ENCODE measurements at places on chromosomes 3 and 15.

DNA sequence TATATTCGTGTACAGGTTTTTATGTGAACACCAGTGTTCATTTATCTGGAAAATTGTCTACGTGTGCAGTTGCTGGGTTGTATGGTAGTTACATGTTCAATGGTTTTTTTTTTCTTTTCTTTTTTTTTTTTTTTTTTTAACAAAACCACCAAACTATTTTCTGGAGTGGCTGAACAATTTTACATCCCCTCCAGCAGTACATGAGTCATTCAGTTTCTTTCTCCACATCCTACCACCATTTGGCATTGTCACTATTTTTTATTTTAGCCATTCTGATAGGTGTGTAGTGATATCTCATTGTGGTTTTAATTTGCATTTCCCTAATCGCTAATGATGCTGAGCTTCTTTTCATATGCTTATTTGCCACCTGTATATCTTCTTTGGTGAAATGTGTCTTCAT lies 256.3 kb upstream of the EOMES start:
- no peak for DNase-seq

DNA sequence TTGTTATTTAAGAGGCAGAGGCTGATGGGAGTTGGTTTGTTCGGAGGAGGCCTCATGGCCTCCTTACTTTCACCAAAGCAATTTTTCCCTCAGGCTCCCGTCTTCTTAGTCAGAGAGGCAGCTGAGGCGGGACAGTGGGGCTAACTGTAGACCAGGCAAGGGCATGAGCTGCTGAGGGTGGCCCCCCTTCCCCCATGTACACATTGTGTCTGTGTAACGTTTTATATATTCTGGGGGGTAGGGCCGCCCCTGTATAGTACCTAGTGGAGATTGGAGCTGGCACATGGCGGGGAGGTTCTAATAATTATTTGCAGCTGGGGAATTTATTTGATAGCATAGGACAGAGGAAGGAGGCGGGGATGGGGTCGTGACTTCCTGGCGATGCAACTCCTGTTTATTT lies 35.1 kb downstream of the NGRN start:
- no peak for DNase-seq

DNA sequence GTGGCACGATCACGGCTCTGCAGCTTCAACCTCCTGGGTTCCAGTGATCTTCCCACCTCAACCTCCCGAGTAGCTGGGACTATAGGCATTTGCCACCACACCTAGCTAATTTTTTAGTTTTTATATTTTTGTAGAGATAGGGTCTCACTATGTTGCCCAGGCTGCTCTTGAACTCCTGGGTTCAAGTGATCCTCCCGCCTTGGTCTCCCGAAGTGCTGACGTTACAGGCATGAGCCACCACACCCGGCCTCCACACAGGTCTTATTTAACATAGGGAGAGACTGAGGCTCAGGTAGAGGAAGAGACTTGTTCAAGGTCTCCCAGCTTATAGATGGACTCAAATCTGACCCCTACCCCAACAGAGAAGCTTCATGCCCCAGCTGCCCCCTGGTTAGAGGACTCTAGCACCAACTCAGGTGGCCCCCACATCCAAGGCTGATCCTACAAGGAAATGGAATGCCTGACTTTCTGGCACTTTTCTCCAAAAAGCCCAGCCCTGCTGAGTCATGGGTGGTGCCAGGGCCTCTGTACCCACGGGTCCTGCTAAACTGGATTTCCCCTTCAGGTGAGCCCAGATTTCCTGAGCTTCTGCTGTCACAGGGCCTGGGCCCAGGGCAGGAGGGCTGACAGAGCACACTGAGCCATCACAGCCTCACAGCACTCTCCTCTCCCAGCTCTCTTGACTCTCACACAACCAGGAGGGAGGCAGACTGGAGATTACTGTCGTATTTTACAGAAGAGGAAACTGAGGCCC lies 5.6 kb downstream of the TMEM40 start:
- DNase-seq = no peak

DNA sequence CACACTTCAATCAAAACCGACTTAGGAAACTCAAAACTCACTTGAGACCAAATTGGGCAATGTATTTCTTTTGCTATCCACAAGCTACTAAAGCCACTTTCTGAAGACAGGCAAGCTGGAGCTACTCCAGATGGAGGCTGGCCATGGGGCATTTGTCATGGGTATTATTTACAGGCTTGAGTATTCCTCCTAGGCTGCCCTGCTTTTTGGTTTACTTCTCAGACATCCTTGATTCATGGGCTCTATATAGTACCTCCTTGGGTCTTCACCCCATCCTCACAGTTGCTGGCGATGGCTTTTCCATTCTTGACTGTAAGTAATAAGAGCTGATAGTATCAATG lies 18.6 kb upstream of the SYNM start:
- no peak for DNase-seq

DNA sequence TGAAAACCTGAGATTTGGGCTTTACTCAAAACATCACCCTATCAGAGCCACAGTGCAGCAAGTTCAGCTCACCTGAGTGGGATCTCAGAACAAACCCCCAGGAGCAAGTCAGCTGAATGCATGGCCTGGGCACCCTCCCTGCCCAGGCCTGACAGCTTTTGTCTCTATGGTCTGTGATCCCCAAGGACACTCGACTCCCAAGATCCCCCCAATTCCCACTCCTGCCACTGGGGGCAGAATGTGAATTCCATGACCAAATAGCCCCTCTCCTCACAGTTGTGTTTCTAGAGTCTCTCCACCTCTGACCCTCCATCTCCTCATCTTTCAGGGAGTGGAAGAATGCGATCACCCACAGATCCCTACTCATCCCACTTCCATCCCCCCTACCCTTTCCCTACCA lies 58.9 kb downstream of the ZNF445 start:
- DNase-seq = no peak

DNA sequence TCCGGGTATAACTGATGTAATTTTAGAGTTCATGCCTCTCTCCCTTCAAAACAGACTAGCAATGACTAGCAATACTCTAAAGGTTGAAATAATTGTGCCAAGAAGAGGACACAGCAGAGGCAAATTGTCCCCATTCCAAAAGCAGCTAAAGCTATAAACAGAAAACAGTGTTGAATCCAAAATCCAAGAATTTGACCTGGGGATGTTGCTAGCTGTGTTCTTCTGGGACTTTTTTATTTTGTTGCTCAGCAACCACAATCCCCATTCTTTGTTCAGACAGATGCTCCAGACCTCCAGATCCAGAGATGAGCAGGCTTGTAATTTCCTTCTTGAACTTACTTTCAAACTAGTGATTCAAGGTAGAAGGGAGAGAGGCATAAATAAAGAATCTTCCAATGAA lies 191.5 kb downstream of the FOXB1 start:
- no peak for DNase-seq

DNA sequence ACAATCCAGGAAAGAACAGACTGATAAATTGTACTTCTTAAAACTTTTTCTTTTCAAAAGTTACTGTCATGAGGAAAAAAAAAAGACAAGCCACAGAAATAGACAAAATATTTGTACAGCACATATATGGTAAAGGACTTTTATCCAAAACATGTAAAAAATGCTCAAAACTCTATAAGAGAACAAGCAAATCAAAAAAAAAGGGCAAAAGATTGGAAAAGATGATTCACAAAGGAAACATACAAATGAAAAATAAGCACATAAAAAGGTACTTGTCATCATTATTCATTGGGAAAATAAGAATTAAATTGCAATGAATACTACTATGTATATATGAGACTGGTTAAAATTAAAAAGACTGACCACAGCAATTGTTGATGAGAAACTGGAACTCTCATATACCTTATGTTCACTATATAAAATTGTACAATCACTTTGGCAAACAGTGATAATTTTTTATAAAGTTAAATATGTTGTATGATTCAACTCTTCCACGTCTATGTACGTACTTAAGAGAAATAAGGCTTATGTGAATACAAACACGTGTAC lies 39.7 kb downstream of the DIPK2A start:
- DNase-seq = no peak

- DNase-seq = no peak
Measured at GRCh38 chr3:57226176-57226575, 1.4 kb upstream of the APPL1 start.

GRCh38 chr15:93331545-93332167 lies 242.6 kb upstream of the RGMA start:
- no peak for DNase-seq

DNA sequence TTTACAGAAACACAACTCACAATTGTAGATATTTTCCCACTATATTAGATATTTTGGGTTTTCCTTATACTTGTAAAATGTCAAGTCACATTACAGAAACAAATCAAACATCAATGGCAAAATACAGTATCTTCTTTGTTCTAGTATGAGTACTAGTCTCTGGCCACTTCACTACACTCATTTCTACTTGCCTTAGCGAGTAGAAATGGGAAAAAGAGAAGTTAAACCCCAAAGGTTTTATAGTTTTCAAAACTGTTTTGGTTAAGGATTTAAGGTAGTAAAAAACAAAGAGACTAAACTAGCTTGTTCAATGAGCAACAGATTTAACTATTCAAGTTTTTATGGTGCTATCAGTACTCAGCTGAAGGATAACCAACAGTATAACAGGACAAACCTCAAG lies 81.7 kb downstream of the BTD start:
- no peak for DNase-seq

- no peak for DNase-seq
Measured at GRCh38 chr15:74709011-74709410, 13.2 kb upstream of the EDC3 start.

GRCh38 chr3:46466273-46466672 lies 1.6 kb upstream of the LTF start:
- DNase-seq = no peak

GRCh38 chr3:194346621-194347020 lies 4.5 kb downstream of the CPN2 start:
- DNase-seq = no peak

DNA sequence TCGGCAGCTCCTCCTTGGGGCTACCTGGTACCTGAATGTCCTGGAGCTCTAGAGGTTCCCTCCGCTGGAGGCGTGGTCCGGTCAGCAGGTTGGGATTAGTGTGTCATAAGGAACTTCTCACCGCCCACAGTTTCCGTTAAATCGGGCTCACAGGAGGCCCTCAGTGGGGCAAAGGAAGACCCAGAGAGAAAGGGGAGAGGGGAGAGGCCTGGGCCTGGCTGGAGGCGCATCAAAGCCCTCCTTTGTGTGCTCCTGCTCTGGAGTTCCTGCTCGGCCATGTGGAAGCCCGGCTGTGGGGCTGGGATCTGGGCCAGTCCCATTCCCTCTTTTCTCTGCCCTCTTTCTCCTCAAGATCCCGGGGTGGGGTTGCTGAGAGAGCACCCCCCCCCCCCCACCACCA lies at the start of gene RLBP1:
Gene RLBP1 (minus strand): TSS at position 37 of the 400 bp plus-strand sequence. CDS start 2,604 bp downstream, outside the sequence.
- no peak for DNase-seq

DNA sequence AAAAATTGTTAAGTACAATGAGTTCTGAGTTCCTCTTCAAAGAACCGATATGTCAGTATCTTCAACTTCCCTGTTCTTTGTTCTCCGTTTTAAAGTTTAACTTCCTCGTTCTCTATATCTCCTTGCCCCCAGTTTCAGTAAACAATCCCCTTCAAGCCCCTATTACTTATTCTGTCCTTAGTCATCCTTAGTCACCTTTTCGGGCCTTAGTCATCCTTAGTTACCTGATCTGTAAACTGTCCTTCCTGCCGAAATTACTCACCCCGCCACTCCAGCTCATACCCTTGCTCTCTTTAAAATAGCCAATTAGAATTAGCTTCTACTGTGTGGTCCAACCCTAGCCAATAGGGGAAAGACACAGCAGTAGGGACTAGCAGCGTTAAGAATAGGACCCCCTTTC lies 1165.6 kb downstream of the NSUN3 start:
- DNase-seq = no peak

GRCh38 chr15:64070965-64071851 lies 22.4 kb downstream of the CIAO2A start:
- DNase-seq = no peak

GRCh38 chr15:77851691-77852090 lies 219.0 kb upstream of the LINGO1 start:
- no peak for DNase-seq

DNA sequence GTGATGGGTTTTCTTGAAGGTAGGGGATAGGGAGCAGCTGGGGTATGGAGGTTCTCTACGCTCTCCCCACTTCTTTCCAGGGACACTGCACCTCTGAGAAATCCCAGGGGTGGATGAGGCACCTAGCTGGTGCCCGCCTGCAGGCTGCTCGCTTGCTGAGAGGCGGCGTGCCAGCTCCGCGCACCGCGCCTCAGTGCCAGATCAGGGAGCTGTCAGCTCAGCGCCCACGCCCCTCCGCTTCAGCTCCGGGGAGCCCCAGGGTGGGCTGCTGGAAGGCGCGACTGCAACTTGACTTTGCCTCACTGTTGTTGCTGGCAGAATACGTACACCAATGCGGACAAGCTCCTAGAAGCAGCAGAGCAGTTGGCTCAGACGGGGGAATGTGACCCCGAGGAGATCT lies 345.7 kb upstream of the UMPS start:
- no peak for DNase-seq

DNA sequence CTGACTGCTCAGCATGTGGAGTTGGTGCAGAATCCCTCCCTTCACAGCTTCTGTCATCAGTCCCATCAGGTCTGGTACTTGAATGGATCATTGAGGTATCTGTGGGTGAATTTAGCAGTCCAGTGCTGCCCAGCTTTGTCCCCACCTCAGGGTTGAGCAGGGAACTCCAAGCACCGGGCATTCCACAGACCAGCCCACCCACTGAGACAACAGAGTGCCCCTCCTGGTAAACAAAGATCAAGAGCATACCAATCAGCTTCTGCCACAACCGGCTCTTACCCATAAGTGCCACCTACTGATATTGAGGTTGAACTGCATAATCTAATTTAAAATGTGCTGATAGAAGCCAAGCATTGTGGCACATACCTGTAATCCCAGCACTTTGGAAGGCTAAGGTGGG lies 57.1 kb upstream of the FXR1 start:
- no peak for DNase-seq

DNA sequence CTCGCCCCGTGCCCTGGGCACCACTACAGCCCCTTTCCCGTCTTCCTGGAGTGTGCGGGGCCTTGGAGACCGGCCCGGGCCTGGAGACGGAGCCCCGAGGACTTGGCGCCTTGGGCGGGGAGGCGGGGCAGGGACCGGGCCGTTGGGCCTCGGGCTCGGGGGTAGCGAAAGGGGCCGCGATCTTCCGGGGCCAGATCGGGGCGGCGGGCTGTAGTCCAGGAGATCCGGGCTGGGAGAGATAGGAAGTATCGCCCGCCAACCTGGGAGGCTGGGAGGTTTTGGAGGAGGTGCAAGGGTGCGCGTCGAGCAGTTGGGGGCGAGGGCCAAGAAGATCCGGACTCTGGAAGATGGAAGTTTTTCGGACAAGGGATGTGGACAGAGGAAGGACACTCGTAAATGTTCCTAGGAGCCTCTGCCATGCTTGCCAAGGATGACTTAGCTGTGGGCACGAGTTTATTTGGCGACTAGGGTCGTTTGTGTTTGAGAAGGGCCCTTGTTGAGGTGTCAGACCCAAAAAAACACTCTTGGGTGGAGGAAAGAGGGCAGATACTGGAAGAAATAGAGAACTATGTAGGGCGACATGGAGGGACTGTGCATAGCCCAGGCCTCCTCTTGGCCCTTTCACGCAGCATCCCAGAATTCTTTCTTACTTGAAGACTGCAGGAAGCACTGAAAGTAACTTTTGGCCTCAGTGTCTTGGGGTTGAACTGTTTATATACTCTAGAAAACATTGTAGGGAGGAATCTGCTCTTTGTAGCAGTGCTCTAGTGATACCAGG lies 712 bp downstream of the RTF1 start:
- no peak for DNase-seq

- DNase-seq = no peak
Measured at GRCh38 chr15:40427188-40427587, 13.6 kb upstream of the BAHD1 start.
